PC-9 (cell line): ENCODE measurements at places on chromosomes 1 and 21. TPM values are rescaled to one million over a fixed set of nuclear protein-coding genes. Genes with fewer than 3 reads are reported as not detected.

CHIT1 gene
- total RNA-seq = not detected in 2 replicates

BMP8B gene
- total RNA-seq = 2.4 TPM in 2 replicates

DNA sequence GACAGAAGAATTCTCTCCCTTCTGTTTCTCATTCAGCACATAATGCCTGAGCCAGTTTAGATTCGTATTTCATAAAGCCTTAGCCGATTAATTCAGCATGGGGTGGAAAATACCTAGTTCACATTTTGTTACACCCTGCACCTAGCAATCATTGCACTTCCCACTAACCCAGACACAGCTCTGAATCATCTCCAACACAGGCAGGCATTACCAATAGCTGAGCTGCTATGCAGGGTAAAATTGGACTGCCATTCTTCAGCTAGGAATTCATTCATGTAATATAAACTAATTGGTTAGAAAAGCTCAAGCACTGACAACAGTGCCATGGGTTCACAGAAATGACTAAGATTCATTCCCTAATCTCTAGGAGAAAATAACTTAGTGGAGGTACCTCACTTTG, 26.9 kb upstream of the NKAIN1 start:
- no peak for DNase-seq
- H3K27me3 ChIP-seq = no peaks in the 10 kb centered on the region
- 0 out of 2 replicates have a peak, but pooled peaks cover 3% of the 10 kb centered on the region for H3K36me3 ChIP-seq
- no peak overlapping the region for H3K27ac ChIP-seq
- no peak overlapping the region for H3K4me3 ChIP-seq

DNA sequence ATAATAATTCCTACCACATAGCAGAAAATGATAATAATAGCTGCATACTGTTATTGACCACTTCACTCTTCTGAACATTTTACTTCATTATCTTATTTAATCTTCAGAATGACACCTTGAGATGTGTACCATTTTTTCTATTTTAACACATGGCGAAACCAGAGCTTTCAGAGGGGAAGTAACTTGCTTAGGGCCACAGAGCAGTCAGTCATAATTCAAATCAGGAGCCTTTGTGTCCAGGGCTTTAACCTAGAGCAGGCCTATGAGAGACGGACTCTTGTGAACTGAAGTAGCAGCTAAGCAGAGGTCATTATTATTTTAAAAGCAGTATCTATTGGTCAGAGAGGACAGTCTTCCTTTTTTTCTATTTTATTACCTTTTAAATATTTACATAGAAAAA, 114.0 kb downstream of the ROR1 start:
- H3K27me3 ChIP-seq = no peaks in the 10 kb centered on the region
- no peak for DNase-seq
- no peak overlapping the region for H3K4me3 ChIP-seq
- no peak overlapping the region for H3K27ac ChIP-seq

LHX8 gene
- total RNA-seq = not detected in 2 replicates

DNA sequence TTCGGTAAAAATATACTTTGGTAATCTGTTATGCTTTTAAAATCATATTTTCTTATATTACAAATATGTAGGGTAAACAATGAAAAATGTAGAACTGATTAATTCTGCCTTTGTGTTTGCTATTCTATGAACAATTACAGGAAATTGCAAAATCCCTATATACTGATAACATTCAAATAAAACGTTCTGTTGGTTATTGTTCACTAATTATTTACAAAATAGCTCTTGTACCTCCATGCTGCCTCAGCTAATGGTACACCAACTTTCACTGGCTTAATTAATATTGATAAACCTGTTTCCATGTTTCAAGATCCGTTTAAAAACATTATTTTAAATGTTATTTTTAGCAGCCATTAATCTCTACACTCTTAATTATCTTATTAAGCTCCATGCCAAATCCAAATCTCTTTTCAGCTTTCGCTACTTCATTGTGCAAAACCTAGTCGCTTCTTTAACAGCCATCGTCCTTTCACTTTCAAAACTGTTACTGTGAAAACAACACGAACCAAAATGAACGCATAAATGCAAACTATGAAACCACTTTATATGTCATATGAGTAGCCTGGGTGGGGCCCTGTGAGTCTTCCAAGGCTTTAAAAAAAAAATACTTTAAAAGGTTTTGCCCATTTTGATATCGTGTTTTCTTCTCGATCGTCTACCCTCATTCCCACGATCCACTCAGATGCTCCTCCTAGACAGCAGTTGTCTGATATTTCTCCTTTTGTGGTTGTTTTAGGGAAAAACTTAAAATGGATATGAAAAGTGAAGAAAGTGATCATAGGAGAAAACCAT, 807.1 kb downstream of the USP25 start:
- H3K36me3 ChIP-seq = no peaks in the 10 kb centered on the region
- no peaks in the 10 kb centered on the region for H3K27me3 ChIP-seq
- no peaks in the 10 kb centered on the region for H3K4me1 ChIP-seq
- peak overlapping the region; percentile 25; the same call in 1 of the 2 replicates for H3K4me3 ChIP-seq
- no peak overlapping the region for H3K27ac ChIP-seq

GRCh38 chr1:41416552-41417334, 55.5 kb downstream of the FOXO6 start:
- H3K27ac ChIP-seq = no peak overlapping the region
- no peaks in the 10 kb centered on the region for H3K27me3 ChIP-seq
- peak; percentile 81 for DNase-seq
- no peak overlapping the region for H3K4me3 ChIP-seq
- no peaks in the 10 kb centered on the region for H3K36me3 ChIP-seq

TFF2 gene
- 0.52 TPM in 1 of 2 replicates, not detected in the other for total RNA-seq

HCN3 gene
- 6.6 and 7.5 TPM in 2 replicates for total RNA-seq

DNA sequence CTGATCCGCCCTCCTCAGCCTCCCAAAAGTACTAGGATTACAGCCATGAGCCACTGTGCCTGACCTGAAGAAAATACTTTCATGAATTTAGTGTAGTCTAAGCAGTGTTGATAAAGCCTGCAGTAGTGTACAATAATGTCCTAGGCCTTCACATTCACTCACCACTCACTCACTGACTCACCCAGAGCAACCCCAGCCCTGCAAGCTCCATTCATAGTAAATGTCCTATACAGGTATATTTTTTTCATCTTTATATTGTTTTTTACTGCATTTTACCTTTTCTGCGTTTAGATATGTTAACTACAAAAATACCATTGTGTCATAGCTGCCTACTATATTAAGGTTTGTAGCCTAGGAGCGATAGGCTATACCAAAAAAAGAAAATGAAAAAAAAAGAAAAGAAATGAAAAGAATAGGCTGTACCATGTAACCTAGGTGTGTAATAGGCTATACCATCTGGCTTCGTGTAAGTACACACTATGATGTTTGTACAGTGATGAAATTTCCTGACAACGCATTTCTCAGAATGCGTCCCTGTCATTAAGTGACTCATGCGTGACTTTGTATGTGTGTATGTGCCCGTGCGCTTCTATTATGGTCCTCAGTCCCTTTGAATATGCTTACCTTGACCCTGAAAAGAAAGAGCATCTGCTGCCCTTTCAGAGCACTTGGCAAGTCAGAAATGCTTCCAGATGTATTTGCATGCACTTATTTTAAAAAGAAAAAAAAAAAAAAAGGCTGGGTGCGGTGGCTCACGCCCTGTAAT, 9.2 kb upstream of the SLAMF8 start:
- no peak for DNase-seq
- H3K36me3 ChIP-seq = no peaks in the 10 kb centered on the region
- H3K4me3 ChIP-seq = no peak overlapping the region
- no peak overlapping the region for H3K27ac ChIP-seq
- H3K4me1 ChIP-seq = no peaks in the 10 kb centered on the region

DNA sequence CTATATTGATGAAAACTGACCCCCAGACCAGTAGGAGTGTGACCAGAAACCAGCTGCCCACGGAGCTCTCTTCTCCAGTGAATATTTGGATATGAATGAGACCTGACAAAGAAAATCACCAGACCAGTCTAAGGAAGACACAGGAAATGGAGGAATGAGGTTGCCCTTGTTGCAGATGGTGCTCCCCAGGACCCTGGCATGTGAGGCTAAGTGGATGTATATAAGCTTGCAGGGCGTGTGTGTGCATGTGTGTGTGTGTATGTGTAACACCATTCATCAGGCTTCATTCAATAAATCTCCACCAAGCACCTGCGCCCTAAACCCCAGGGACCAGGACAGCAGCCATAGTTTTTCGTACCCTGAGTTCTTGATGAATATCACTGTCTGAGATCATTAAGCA, 14.4 kb downstream of the PHLDA3 start:
- H3K27me3 ChIP-seq = no peaks in the 10 kb centered on the region
- no peaks in the 10 kb centered on the region for H3K36me3 ChIP-seq
- no peak overlapping the region for H3K27ac ChIP-seq

- H3K4me3 ChIP-seq = no peak overlapping the region
- no peaks in the 10 kb centered on the region for H3K27me3 ChIP-seq
- no peak overlapping the region for H3K27ac ChIP-seq
- H3K36me3 ChIP-seq = no peaks in the 10 kb centered on the region
Observed at GRCh38 chr1:9371391-9371935, 78.8 kb downstream of the SPSB1 start.

GRCh38 chr21:37367336-37367702, 746 bp downstream of the DYRK1A start:
- no peak for DNase-seq
- peaks cover 43% of the 10 kb centered on the region for H3K4me1 ChIP-seq
- peak overlapping the region; percentile 94 for H3K27ac ChIP-seq
- no peaks in the 10 kb centered on the region for H3K36me3 ChIP-seq

DNA sequence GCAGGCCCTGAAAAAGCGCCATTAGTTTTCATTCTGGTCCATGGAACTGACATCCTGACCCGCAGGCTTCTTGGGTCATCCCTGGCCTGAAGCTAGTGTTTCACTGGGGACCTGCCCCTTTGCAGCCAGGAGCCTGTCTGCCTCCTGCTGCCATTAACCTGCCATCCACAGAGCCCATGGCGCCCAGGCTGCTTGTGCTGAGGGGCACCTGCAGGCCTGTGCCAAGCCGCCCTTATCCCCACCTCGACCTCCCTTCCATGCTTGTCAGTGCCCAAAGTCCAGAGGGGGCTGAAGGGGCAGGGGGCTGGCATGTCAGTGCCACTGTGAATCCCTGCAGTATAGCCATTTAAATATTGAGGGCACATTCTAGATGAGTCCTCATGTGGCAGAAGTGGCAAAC, 207.6 kb upstream of the USP25 start:
- H3K4me1 ChIP-seq = no peaks in the 10 kb centered on the region
- no peak overlapping the region for H3K4me3 ChIP-seq
- no peaks in the 10 kb centered on the region for H3K27me3 ChIP-seq
- DNase-seq = no peak
- no peaks in the 10 kb centered on the region for H3K36me3 ChIP-seq

DNA sequence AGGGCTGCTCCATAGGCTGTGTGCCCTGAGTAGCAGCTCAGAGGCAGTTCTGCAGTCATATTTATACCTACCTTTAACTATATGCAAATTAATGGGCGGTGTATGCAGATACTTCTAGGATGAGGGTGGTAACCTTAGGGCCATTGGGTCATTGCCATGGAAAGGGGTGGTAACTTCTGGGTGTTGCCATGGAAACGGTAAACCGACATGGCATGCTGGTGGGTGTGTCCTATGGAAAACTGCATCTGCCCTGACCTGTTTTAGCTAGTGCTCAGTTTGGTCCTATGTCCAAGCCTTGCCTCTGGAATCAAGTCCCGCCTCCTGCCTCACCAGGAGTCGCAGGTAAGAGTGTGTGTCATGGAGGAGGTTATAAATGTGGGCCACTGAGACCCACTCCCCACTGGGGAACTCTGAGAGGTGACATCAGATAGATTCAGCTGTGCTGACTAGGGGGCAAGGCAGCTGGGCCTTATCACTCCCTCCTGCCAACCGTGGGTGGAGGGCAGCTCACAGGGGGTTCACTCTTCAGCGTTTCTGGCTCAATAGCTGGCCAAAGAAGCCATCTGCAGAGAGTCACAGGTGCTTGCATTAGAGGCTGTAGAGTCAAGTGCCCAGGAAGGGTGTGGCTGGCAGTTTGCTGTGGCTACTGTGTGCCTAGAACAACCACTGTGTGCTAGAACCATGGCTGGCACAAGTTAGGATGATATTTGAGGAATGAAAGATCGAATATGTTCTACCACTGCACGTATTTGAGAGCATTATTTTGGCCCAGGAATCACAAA, 19.0 kb downstream of the BACE2 start:
- H3K36me3 ChIP-seq = no peaks in the 10 kb centered on the region
- no peaks in the 10 kb centered on the region for H3K27me3 ChIP-seq

DNA sequence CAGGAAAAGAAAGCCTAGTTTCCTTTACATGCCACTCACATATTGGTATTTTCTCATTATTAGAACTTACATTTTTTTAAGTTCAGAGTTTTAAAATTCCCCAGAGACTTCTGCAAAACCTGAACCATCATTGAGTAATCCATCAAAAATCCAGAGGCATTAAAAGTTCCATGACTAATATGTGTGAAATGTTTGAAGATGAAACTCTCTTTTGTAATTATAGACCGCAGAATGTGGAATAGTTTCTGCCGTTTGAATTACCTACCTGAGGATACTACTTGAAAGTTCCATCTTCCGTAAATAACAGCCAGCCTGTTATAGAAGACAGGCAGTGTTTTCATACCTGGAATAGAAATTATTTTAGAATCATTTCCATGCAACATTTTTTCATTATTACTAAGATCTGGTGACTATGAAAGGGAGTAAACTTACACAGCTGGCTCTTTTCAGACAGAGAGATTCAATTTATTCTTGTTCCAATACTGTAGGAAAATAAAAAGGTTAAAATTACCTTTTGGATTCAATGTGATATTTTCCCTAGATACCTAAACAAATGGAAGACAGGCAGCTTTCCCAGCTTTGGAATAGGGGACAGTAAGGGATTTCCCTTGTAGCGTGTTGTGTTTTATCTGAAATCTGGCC, 131.4 kb downstream of the ST6GALNAC5 start:
- H3K36me3 ChIP-seq = no peaks in the 10 kb centered on the region
- peak overlapping the region; percentile 99 for H3K27ac ChIP-seq
- H3K4me3 ChIP-seq = peak overlapping the region; percentile 17; the same call in 1 of the 2 replicates
- DNase-seq = no peak

CELA3A gene
- total RNA-seq = not detected in 2 replicates

- no peak overlapping the region for H3K27ac ChIP-seq
- H3K4me3 ChIP-seq = no peak overlapping the region
- H3K36me3 ChIP-seq = peaks cover 47% of the 10 kb centered on the region
Observed at GRCh38 chr1:77623066-77623465, 59.4 kb downstream of the ZZZ3 start.

DNA sequence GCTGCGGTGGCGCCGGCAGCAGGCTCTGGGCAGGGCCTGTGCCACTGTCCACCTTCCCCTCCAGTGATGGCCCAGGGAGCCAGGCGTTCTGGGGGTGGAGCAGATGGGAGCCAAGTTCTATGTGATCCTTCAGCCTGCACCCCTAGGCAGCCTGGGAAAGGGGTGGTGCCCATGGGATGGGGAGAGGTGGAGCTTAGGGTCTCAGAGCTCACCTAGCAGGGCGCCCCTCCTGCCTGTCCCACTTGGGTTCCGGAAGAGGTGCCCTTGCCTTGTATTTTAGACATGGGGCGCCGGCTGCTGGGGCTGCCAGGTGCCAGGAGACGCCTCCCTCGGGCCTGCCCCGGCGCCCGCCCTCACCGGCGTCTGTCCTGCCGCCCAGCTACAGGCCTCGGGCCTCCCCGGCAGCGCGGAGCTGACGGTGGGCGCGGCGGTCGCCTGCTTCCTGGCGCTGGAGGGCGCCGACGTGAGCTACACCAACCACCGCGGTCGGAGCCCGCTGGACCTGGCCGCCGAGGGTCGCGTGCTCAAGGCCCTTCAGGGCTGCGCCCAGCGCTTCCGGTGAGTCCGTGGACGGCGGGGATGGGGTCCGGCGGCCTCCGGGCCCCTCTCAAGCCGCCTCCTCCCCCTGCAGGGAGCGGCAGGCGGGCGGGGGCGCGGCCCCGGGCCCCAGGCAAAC, 3.1 kb upstream of the MMP23B start:
- no peak for DNase-seq
- H3K4me3 ChIP-seq = no peak overlapping the region
- no peak overlapping the region for H3K27ac ChIP-seq
- no peaks in the 10 kb centered on the region for H3K36me3 ChIP-seq
